Naive B cell (primary cell): ENCODE measurements at places on chromosomes 2 and 18.
A peak's percentile ranks its signal among the peaks of the same experiment; 100 is the strongest.

- no peaks in the 10 kb centered on the region for H3K36me3 ChIP-seq
- H3K4me3 ChIP-seq = no peak overlapping the region
- H3K4me1 ChIP-seq = no peaks in the 10 kb centered on the region
- peaks cover 8% of the 10 kb centered on the region for H3K27me3 ChIP-seq
- DNase-seq = no peak
Measured at GRCh38 chr2:191824398-191824797, 22.5 kb downstream of the CAVIN2 start.

- H3K27ac ChIP-seq = no peak overlapping the region
- H3K36me3 ChIP-seq = no peaks in the 10 kb centered on the region
- H3K4me1 ChIP-seq = no peaks in the 10 kb centered on the region
- DNase-seq = no peak
- H3K27me3 ChIP-seq = no peaks in the 10 kb centered on the region
Measured at GRCh38 chr2:144830543-144830942, 310.6 kb upstream of the ZEB2 start.

- peak overlapping the region; percentile 76 for H3K27ac ChIP-seq
- H3K4me1 ChIP-seq = peaks cover 13% of the 10 kb centered on the region
- H3K27me3 ChIP-seq = peaks cover 57% of the 10 kb centered on the region
Measured at GRCh38 chr2:217223222-217223930, 363.5 kb upstream of the TNP1 start.

DNA sequence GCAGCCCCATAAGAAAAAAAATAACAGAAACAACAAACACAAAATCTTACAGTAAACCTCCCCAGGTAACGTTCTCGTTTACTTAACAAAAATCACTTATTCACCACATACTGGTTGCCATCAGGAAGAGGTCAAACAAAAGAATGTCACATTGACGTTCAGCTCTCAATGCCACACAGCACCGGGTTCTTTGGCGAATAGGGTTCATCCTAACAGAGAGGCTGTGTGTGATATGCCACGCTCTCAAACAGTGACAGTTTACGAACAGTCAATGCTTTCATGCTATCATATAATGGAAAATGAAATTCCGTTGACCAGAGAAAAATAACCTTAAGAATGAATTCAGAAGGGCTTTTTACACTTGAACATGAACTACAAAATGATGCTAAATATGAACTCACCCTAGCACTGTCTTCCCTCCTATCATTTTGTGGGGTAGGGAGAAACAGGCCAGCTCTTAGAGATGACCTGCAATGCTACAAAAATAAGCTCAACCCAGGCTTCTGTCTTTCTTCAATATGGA lies 2.0 kb downstream of the TMEM163 start:
- peak overlapping the region; percentile 86 for H3K4me3 ChIP-seq
- DNase-seq = no peak
- no peak overlapping the region for H3K27ac ChIP-seq

DNA sequence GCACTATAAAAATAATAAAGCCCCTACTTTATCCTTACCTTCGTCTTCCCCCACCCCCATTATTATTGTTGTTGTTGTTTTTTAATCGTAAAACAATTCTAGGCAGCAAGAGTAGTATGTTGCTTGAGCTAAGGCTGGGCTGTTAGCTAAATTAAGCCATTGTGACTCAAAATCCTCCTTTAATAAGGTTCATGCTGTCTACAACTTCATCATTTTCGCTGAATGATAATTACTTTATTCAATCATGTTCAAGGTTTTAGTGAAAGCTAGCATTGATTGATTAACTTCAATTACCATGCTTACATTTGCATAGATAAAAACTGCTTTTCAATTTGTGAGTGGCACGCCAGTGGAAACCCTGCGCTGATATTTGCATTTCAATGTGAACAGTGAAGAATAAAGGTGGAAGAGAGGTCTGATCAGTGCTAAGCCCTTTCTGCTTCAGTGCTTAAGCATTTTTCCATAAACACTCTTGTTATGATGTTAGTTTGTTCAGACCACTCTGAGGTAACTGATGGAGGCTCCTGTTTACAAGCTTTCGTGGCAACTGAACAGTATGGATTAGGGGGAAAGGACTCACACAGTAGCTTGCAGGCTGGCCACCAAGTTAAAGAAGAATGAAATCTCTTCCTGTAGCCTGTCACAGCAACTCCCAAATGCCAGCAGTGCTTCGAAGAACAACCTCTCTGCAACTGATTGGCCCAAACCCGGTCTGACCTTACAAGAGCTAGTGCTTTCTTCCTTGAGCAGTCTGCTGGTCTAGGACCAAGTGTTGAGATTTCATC lies 156.8 kb downstream of the GPD2 start:
- H3K4me3 ChIP-seq = no peak overlapping the region
- no peaks in the 10 kb centered on the region for H3K27me3 ChIP-seq
- no peaks in the 10 kb centered on the region for H3K4me1 ChIP-seq
